ENCODE measurements at places on chromosomes 1 and 21. TPM values are rescaled to one million over a fixed set of nuclear protein-coding genes. Genes with fewer than 3 reads are reported as not detected.

GRCh38 chr1:109399326-109399957 is 1.7 kb upstream of the SORT1 start:
- peak; percentile 63 for DNase-seq

DNA sequence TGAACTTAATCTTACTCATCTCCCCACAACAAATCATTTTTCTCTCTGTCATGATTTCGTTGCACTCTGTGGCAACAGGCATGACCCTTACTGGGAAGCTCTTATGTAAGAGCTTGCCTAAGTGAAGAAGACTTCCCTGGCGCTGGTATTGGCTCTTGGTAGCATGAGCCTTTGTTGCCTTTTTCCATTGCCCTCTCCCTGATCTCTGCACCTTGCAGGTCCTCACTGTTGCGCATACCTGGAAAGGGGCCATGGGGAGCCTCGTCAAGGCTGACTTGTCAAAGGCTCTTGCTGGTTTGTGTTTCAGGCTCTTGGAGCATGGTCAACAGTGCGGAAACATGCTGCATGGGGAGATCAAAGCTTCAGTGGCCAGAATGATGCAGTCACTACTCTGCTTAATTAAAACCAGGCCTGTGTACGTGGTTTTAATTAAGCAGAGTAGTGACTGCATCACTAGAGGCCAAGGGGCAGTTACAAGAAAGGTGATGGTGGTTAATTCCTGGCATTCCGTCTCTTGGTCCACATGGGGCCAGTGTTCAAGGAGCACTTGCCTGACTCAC is 141.3 kb downstream of the SPATA46 start:
- DNase-seq = peak; percentile 17

DNA sequence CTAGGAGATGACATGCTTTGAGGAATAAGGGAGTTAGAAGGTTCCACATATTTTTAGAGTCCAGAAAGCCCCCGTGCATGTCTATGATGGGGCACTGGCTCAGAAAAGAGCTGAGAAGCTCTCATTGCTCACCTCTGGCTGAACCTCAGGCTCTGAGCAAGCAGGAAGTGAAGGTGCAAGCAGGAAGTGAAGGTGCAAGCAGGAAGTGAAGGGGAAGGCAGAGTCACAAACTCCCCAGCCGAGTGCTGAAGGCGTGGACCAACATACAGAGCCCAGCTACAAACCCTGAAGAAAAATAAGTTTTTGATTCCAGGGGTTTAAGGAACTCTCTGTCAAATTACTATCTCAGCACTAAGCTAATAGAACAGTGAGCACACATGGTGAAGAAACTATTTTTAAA is 7.0 kb downstream of the KRTAP10-8 start:
- no peak for DNase-seq

DNA sequence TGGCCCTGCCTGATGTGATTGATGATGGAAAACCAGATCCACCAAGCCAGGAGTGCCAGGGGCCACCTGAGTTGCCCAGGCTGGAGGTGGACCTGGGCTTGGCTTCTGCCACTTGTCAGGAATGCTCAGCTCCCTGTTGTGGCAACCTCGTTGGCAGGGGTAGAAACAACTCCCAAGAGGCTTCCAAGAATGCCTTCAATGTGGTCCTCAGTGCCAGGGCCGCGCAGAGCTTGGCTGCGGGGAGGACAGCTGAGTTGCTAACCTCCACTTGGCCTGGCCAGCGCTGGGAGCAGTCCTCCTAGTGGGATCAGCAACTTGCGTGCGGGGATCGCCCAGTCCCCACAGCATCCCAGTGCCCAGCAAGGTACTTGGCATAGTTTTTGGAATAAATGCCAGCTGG is 9.0 kb downstream of the MYOM3 start:
- DNase-seq = no peak

DNA sequence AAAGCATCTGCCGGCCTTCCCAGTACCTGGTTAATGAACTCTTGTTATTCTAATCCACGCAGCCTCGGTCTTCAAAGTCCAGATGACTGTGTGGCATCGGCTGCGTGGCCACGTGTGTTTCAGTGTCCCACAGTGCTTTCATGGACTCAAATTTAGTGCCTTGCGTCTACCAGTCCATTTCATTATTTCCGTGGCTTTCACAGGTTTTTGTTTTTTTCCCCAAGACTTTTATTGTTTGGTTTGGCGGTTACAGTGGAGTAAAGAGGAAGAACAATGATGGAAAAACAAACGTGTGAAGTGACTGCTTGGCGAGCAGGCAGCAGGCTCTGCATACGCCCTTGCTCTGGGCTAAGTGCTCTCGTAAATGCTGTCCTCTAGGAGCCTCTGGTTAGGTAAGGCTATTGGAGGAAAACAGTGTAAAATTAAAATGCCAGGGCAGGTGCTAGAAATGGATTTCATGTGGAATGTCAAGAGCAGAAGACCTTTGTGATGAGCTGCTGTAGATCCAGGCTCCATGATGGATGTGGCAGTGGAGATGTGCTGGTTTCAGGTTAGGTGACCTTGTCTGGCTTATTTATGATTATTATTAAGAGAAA is 536.3 kb downstream of the KIF26B start:
- no peak for DNase-seq

GRCh38 chr1:203534526-203534925 is 40.6 kb downstream of the OPTC start:
- peak; percentile 94 for DNase-seq

- DNase-seq = no peak
Observed at GRCh38 chr1:80535466-80535865, 1265.3 kb upstream of the ADGRL2 start.

DNA sequence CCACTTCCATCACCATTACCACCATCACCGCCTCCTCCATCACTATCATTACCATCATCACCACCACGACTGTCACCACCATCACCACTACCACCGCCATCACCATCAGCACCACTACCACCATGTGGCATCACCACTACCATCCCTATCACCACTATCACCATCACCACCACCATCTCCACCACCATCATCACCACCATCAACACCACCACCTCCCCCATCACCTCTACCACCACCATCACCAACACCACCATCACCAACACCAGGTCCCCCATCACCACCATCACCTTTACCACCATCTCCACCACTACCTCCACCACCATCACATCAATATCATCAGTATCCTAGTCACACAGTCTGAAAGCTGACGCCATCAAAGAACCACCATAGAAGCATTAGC is 39.9 kb upstream of the RIPK4 start:
- DNase-seq = no peak

- DNase-seq = no peak
Observed at GRCh38 chr1:18943162-18943561, 13.3 kb downstream of the IFFO2 start.

GRCh38 chr1:25198663-25199252 is 33.5 kb downstream of the SYF2 start:
- peak; percentile 58 for DNase-seq

DNA sequence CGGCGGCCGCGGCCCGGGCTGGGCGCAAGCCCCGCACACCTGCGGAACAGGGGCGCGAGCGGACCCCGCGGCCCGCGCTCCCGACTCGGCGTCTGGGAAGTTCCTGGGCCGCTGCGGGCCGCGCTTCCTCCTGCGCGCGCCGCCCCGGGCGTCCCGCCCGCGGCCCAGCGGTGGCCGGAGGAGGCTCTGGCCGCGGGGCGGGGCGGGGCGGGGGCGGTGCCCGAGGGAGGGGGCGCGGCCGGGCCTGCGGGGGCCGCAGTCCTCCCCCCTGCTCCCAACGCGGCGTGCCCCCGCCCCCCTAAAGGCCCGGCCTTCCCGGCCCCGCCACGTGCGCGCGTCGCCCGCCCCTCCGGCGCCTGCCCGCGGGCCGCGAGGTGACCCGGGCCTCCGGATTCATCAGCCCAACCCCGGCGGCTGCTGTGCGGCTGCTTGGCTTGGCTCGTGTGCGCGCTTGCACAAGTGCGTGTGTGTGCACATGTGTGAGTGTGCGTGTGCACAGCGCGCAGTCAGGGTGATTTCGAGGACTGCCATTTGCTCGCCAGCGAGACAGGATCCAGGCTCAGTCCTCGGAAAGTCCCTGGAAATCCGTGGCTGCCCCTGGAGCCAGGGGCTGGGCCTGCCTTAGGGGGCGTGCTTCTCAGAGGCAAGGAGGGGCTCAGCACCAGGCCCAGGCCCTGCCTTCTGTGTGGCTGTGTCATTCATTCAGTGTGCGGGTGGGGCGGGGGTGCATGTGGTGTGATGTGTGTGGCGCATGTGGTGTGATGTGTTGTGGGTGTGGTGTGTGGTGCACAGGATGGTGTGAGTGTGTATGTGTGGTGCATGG is at the start of gene C2CD2:
C2CD2 (minus strand) TSS at position 188 of the 823 bp plus-strand sequence. CDS start 370 bp downstream, outside the sequence.
- DNase-seq = peak; percentile 67

DNA sequence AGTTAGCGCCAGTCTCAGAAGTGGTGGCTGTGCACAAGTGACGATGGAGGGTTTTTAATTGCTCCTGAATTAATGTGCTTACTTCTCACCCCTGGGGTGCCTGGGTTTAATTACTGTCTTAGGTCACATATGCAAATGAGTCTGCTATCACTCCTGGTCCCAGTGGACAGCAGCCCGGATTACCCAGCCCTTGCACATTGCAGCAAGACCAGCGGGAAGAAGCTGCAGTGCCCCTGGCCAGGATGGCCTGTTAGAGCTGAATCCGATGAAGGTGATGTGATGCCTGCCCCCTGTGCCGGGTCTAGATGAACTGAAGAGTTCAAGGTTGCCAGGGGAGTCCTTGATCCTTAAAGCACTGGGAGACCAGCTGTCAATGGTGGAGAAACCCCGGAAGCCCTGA is 24.2 kb downstream of the ENO1 start:
- no peak for DNase-seq

DNA sequence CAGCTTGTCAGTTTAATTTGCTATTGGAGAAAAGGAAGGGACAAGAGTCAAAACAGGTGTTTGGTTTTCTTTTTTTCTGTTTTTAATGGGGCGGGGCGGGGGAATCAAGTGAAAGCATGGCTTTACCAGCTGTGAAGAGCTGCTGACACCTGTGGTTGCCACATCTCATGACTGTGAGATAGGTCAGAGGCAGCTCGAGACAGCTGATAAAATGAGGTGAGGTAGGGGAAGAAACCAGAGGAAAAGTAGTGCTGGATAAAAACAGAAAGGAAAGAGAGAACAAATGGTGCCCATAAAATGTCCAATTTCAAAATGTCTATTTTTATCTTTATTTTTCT is 272.3 kb downstream of the NEGR1 start:
- peak; percentile 77 for DNase-seq

- peak; percentile 49 for DNase-seq
Observed at GRCh38 chr1:20885121-20885520, 98.0 kb upstream of the HP1BP3 start.

- DNase-seq = peak; percentile 27
Observed at GRCh38 chr1:6353955-6354658, 39.5 kb downstream of the ACOT7 start.

- DNase-seq = no peak
Observed at GRCh38 chr21:44405948-44406872, 49.1 kb upstream of the LRRC3 start.

- DNase-seq = peak; percentile 68
Observed at GRCh38 chr1:231442735-231443134, 20.6 kb upstream of the EGLN1 start.

- peak; percentile 42 for DNase-seq
Observed at GRCh38 chr1:162069334-162070093, at the start of gene NOS1AP. Gene NOS1AP (plus strand): TSS chr1:162069691. CDS start chr1:162070178, 487 bp downstream.

- no peak for DNase-seq
Observed at GRCh38 chr1:33902486-33903209, 38.8 kb downstream of the HMGB4 start.

DNA sequence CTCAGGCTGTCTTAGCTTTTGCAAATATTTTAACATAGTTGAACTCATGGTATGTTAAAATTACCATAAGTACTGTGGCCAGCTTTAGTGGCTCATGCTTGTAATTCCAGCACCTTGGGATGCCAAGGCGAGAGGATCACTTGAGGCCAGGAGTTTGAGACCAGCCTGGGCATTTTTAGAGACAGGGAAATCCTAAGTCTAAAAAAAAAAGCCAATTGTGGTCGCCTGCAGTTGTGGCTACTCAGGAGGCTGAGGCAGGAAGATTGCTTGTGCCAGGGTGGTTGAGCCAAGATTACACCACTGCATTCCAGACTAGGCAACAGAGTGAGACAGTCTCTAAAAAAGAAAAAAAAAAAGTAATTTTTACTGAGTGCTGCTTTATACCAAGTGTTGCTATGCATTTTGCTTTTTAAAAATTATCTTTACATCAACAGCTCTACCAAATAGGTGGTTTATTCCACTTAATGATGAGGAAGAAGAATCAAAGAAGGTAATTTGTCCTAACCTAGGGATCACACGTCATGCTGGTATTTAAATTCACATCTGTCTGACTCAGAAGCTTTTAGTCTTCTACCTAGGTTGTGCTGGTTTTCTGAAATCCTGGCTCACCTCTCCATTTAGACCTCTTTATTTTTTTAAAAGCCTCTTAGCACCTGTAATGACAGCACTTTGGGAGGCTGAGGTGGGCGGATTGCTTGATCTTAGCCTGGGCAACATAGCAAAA is 16.8 kb downstream of the PPP1R12B start:
- peak; percentile 55 for DNase-seq

GRCh38 chr1:203244776-203245175 is 15.3 kb upstream of the CHIT1 start:
- DNase-seq = no peak

GRCh38 chr21:36828208-36828607 is 129.3 kb downstream of the SIM2 start:
- DNase-seq = no peak

GRCh38 chr1:51296383-51297357 is 33.7 kb downstream of the TTC39A start:
- peak; percentile 73 for DNase-seq

- no peak for DNase-seq
Observed at GRCh38 chr1:206945779-206946178, 487 bp downstream of the PIGR start.

GRCh38 chr21:36186506-36187399 is 30.1 kb downstream of the DOP1B start:
- DNase-seq = no peak

GRCh38 chr1:91120421-91120820 is 98.6 kb upstream of the ZNF644 start:
- DNase-seq = no peak

- DNase-seq = no peak
Observed at GRCh38 chr1:211349741-211350140, 23.1 kb downstream of the TRAF5 start.

The HIPK1 gene
- total RNA-seq = 40.1 TPM

The SCP2 gene
- total RNA-seq = 125 TPM

The LRRC38 gene
- total RNA-seq = not detected

The APCS gene
- not detected for total RNA-seq

The TMEM200B gene
- 0.17 TPM for total RNA-seq

The ERO1B gene
- 2.5 TPM for total RNA-seq

The PAQR6 gene
- total RNA-seq = 1.8 TPM

The NDUFS5 gene
- 236 TPM for total RNA-seq

The CCDC181 gene
- 2.7 TPM for total RNA-seq

The RPE65 gene
- not detected for total RNA-seq

The TNFRSF14 gene
- total RNA-seq = 13.1 TPM

The LRRC71 gene
- not detected for total RNA-seq

The ATP5IF1 gene
- total RNA-seq = 183 TPM

The MYOC gene
- not detected for total RNA-seq

The DCLRE1B gene
- 16.0 TPM for total RNA-seq

The KCNJ15 gene
- total RNA-seq = 19.8 TPM

The ZBTB18 gene
- 37.9 TPM for total RNA-seq

The GBP6 gene
- total RNA-seq = not detected

The SAMD13 gene
- total RNA-seq = 0.98 TPM
